KBM-7 (cell line): ENCODE measurements at places on chromosomes 5 and 9.

DNA sequence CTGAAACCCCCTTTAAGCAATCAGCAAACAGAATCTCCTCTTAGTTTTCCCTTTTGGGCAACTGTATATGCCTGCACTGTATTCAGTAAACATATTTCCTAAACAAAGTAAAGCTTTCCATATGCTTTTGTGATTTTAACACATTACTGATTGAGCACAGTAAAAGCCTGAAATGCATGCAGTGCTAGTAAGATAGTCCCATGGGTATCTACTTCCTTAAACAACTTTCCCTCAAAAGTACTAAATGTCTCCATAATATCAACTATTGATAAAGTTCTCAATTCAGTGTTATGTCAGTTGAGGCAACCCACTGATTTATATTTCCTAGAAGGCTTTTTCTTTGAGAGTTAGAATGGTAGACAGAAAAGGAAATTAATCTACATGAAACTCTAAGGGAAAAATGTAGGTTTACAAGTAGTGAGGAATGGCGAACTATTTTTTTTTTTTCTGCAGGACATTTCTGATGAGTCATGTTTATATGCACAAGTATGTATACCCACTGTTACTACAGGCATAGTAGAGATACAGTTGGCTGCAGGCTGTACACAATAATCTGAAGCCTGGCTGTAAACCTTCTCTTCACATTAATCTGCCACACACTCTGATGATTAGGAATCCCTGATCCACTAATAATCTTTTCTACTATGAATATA is 31.2 kb upstream of the CEP120 start:
- DNase-seq = no peak

- no peak for DNase-seq
Measured at GRCh38 chr5:106254784-106255183, 1416.0 kb downstream of the EFNA5 start.

DNA sequence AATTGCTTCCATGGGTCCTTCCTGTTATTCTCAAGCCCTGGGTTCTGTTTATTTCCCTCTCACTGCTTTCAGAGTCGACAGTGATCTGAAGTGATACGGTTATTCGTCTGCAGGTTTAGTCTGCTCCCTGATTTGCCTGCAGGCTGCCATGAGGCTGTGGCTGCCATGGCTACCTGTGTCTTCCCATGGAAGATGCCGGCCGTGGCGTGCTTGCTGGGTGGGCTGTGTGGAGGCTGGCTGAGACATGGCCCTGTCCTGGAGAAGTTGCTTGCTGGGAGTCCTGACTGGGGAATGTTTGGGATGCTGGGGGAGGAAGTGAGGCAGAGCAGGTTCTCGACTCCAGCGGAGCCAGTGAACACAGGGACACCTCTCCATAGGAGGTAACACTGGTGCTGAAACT is 104.1 kb upstream of the TBC1D2 start:
- no peak for DNase-seq

GRCh38 chr9:86771420-86771819 is 175.9 kb downstream of the GAS1 start:
- DNase-seq = no peak

DNA sequence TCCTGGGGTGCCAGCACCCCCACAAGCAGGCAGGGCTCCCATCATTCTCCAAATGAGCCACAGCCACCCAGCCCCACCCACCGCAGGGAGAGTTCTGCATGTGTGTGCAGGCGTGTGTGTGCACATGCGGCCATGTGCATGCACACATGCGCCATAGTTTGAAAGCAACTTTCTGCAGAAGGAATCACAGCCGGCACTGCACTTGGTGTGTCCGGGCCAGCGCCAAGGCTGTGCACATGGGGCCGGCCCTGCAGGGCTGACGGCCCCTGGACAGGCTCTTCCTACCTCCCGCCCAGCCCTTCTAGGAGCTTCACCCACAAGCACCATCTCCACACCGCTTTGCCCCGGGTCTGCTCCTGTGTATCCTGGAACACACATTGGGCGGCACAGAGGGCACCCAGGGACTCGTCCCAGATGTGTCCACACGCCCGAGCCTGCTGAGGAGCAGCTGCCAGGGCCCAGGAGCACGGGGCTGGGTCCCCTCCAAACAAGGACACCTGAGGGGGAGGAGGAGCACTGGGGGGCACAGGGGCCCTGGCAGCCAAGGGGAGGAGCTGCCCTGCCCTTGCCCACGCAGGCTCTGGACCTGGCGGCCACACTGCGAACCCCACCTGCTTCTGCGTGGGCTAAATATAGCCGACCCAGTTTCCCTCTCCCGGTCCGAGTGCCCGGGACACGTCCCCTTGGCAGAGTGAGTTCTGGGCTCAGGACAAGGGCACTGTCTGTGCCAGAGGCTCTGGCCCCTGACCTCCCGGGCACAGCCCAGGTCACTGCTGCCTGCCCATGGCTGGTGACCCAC is 19.1 kb downstream of the TPPP start:
- no peak for DNase-seq

- DNase-seq = no peak
Measured at GRCh38 chr5:138719811-138720210, 33.4 kb upstream of the CTNNA1 start.

DNA sequence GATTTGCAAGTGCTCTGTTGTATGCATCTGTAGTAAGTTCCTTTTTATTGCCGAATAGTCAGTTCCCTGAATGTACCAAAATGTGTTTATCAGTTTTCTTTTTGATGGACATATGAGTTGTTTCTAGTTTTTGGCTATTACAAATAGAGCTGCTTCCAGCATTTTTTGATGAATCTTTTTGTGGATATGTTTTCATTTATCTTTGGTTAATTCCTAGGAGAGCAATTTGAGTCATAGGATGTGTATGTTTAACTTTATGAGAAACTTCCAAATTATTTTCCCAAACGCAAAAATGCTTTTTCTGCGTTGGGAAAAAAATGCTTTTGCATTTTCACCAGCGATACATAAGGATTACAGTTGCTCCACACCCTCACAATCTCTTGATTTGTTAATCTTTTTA is 287.7 kb downstream of the FER start:
- no peak for DNase-seq

DNA sequence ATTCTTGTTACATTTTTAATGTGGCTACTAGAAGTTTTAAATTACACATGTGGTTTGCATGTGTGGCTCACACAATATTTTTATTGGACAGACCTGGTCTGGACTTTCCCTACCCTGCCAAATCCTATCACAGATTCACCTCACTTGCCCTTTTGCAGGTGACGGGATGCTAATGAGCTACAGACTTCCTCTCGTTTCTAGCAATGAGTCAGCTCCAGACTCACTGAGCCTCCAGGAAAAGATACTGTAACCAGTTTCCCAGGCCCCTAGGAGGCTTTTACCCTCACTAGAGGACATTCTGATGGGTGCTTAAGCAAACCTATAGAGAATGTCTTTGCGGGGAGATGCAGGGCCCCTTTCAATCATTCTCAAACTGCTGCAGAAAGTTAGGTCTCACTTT is 135.4 kb downstream of the WDR41 start:
- DNase-seq = no peak

DNA sequence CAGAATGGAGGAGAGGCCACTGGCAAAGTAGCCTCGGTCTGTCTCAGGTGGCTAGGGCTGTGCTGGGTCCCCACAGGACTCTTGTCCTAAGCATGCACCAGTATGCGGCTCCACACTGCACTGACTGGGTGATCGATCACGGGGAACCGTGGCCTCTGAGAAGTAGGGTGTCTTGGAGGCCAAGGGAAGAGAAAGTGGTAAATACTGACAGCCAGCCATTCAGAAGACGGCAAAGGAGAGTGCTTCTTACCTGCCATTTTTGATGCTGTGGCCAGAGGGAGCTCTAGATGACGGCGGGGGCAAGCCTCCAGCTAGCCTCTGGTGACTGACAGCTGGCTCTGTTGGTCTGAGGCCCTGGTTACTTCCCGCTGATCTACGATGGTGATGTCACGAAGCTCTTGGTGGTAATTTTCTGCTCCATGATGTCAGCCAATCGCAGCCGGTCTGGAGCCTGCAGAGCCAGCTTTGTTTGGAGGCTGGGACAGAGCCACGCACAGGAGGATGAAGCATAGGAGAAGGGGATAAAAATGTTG is 40.4 kb upstream of the GADD45G start:
- DNase-seq = peak; percentile 50

GRCh38 chr5:25707093-25707492 is 1062.3 kb upstream of the CDH10 start:
- no peak for DNase-seq

- DNase-seq = no peak
Measured at GRCh38 chr9:74551266-74551665, 54.1 kb downstream of the RORB start.

DNA sequence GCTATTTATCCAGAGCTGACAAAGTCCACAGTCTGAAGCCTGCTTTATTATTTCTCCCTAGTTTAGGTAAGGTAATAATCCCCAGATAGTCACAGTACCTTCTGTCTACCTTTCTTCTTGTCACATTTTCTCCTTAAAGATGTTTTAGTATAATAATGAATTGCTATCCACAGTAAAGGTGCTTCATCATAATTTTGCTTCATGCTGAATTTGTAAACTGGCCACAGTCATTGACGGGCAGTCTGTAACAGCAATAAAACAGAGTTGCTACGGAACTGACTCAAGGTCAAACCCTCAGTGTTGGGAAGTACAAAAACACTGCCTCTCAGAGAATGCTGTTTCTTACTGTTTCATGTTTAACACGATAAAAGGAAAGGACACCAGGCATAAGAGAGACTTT is 195.7 kb downstream of the ZNF608 start:
- no peak for DNase-seq

DNA sequence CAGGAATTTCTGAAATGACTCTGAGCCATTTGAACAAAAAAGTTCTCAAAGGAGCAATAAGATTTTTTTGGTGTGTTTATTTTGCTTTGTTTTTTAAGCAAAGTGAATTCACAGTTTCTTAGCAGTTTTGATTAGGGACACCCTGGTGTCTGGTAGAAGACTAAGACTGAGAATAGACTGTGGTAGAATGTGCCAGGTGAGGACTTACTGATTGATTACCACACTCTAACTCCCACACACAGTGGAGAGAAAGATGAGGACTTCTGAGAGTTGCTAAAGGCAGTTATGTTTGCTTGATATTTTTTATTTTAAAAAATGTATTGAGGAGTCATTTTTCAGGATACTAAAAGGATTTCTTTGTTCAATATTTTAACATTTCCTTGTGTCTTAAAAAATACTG is 175.1 kb downstream of the CD180 start:
- no peak for DNase-seq

GRCh38 chr9:27088981-27089380 is 20.0 kb upstream of the TEK start:
- DNase-seq = no peak

DNA sequence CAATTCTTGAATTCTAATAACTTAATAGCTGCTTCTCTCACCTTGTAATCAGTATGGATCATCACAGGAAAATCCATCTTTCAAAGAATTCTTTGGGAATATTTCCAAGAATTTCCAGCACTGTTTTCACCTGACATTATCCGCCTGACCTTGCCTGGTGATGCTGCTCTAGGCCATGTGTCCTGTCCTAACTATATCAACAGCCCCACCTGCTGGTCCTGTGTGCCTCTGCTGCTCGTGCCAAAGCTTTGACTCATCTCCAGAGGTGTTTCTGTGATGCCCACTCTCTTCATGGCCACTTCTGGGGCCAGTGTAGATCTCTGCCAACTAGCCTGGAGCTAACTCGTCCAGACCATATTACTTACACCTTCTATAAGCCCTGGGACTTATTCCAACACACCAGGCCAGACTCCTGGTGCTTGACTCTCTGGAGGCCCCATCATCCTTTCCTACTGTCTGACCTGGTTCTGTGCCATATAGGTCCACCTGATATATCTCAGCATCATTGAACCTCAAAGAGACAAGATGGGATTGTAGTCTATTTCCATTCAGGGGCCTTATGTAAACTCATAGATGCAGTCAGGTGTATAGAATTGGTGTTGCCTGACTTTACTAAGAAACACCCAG is 67.5 kb upstream of the CKMT2 start:
- peak; percentile 50 for DNase-seq

GRCh38 chr9:17695482-17695881 is 116.6 kb downstream of the SH3GL2 start:
- DNase-seq = no peak

DNA sequence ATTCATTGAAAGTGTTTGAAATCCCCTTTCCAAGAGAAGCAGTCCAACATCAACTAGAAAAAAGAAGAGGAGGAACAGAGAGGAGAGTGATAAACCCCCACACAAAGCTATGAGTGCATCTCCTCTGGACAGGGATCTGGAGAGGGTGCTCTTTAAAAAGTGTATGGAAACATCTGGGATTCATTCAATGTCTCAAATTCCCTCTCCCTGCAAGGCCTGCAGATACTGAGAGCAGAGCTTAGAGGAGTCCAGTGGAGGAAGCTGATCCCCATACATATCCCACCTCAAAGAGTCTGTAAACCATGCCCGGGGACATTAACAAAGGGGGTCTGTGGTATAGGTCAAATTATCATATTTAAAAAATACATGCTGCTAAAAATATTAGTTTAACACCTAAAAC is 2.2 kb downstream of the SPOCK1 start:
- DNase-seq = no peak

DNA sequence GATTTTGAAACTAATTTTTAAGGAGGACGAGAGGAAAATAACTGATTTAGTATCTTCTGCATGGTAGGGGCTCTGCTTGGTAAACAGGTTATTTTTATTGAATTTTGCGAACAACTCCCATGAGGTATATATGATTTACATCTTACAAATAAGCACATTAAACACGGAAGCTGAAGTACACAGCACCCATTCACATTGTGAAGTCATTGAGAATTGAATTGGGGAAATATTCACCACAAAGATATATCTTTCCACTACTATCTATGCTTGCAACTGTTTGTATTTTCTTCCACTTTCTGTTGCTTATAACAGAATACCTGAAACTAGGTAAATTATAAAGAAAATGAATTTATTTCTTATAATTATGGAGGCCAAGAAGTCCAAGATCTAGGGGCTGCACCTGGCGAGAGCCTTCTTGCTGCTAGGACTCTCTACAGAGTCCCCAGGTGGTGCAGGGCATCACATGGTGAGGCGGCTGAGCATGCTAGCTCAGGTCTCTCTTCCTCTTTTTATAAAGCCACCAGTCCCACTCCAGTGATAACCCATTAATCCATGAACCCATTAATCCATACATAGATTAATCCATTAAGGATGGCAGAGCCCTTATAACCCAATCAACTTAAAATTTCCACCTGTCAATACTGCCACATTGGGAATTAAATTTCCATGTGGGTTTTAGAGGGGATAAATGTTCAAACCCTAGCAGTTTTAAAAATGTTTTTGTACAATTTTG is 79.0 kb upstream of the ZNF608 start:
- no peak for DNase-seq

DNA sequence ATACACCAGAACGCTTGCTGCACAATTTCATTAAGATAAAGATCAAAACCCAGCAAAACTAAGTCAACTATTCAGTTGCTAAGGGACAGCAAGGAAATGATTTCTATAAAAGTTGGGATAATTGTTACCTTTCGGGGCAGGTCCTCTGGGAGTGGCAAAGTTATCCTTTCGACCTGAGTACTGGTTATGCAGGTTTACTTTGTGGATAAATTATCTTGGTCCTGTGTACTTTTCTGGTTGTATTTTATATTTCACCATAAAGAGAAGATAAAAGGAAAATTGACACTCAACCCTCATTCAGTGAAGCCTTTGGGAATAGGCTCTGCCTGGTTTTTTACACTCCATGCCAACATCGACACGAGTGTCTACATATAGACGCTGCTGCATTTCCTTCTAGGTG is 146.5 kb downstream of the SYK start:
- DNase-seq = no peak

GRCh38 chr5:149441986-149442385 is 62.9 kb upstream of the IL17B start:
- no peak for DNase-seq

GRCh38 chr9:124756011-124756410 is 15.1 kb downstream of the NR6A1 start:
- DNase-seq = no peak
